Ovary (tissue), 10 donors: ENCODE measurements at places on chromosomes 2 and 18.

GRCh38 chr2:214856137-214856536, 46.7 kb upstream of the BARD1 start:
- no peak overlapping the region for H3K4me3 ChIP-seq
- H3K27me3 ChIP-seq: no peaks in the 10 kb centered on the region
- no peaks in the 10 kb centered on the region for H3K36me3 ChIP-seq
- no peak overlapping the region for H3K27ac ChIP-seq

- H3K4me3 ChIP-seq: no peak overlapping the region
- no peaks in the 10 kb centered on the region for H3K36me3 ChIP-seq
- no peak for DNase-seq
- no peak overlapping the region for H3K27ac ChIP-seq
- no peaks in the 10 kb centered on the region for H3K4me1 ChIP-seq
Measured at GRCh38 chr2:29325544-29325943, 210.3 kb downstream of the CLIP4 start.

DNA sequence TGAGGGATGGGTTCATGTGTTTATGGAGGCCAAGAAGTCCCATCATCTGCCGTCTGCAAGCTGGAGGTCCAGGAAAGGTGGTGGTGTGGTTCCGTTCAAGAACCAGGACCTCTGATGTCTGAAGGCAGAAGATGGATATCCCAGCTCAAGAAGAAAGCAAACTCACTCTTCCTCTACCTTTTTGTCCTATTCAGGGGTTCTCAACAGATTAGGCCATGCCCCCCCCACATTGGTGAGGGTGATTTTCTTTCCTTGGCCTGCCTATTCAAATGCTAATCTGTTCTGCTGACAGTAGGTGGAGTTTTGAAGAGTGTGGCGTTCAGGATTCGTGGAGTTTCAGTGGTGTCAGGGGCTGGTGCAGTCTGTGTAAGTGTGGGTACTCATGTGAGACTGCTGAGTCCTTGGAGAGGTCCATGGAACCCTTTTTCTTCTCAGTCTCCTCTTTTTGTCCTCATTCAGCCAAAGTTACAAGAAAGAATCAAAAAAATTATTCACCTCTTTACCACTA, 5.9 kb downstream of the MSL3B start:
- no peaks in the 10 kb centered on the region for H3K27me3 ChIP-seq
- H3K4me3 ChIP-seq: no peak overlapping the region
- no peaks in the 10 kb centered on the region for H3K36me3 ChIP-seq
- DNase-seq: no peak
- H3K4me1 ChIP-seq: no peaks in the 10 kb centered on the region

- no peak overlapping the region for H3K4me3 ChIP-seq
- no peaks in the 10 kb centered on the region for H3K27me3 ChIP-seq
- no peaks in the 10 kb centered on the region for H3K36me3 ChIP-seq
- DNase-seq: no peak
- no peak overlapping the region for H3K27ac ChIP-seq
- no peaks in the 10 kb centered on the region for H3K4me1 ChIP-seq
Measured at GRCh38 chr2:144111437-144111836, 408.5 kb downstream of the ZEB2 start.
